Effector CD4-positive, alpha-beta T cell (primary cell): ENCODE measurements at places on chromosomes 7 and 10.

GRCh38 chr10:7480742-7481367 is 70.0 kb upstream of the SFMBT2 start:
- DNase-seq, result no peak

DNA sequence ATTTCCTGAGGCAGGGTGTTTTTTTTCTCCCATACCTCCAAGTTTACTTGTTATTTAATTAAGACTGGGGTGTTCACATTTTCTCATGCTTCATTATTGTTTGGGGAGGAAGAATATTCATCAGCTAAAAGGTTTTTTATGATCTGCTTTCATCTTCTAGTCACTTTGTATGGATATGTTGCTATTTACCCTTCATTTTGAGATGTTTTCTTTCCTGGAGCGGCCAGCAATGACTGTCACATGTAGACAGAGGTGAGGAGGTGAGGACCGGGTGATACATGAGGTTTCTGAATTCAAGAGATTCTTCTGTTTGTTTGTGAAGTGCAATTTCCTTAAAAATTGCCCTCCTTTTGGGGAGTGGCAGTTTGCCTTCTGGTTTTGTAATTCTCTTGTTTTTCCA is 261.8 kb upstream of the BMPER start:
- no peak for DNase-seq

DNA sequence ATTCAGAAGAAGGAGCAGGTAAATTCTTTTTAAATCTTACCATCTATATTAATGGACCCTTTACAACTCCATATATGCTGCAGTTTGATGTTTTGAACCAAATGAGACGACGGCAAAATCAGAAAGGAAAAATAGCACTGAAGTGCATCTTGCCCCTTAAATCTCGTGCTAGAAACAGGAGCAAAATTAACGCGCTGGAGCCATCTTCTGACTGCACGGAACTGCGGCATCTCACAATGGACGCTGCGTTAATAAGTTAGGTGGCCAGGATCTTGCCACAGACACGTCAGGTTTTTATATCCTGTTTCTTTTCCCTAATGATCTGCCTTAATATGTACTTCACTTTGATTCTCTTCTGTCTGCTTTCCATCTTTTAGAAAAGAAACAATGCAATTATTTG is 354.5 kb downstream of the TFEC start:
- no peak for DNase-seq

GRCh38 chr10:46992803-46993561 is 81.8 kb downstream of the PTPN20 start:
- DNase-seq, result no peak

DNA sequence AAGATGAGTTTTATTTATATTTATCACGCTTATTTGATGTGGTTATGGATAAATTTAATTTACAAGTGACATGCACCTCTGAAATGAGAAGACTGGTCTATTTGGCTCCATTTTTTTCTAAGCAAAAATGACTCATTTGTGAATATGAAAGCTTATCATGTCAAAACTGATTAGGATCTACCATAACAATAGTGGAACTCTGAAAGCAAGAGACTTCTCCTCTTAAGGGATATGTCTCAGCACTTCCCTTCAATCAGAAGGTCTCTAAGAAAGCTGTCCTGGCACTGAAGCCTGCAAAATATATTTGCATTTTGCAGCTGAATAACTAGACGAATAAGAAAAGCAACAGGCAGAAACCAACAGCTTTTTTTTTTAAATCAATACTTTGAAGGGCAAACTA is 12.7 kb downstream of the FAS start:
- no peak for DNase-seq

GRCh38 chr7:4713183-4713784 is 31.2 kb downstream of the FOXK1 start:
- no peak for DNase-seq

DNA sequence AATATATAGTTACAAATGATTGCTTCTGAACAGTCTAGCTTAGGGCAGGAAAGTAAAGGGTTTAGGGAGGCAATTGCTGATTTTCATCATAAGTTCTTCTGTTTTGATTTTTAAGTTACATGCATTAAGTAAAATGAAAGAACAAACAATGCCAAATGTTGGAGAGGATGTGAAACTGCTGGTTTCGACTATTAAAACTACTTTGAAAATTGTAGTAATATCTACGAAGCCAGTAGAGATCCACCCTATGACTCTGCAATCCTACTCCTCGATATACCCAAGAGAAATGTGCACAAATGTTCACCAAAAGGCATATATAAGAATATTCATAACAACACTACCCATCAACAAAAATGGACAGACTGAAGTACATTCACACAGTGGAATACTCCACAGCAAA is 24.3 kb downstream of the PDZD8 start:
- DNase-seq, result no peak

DNA sequence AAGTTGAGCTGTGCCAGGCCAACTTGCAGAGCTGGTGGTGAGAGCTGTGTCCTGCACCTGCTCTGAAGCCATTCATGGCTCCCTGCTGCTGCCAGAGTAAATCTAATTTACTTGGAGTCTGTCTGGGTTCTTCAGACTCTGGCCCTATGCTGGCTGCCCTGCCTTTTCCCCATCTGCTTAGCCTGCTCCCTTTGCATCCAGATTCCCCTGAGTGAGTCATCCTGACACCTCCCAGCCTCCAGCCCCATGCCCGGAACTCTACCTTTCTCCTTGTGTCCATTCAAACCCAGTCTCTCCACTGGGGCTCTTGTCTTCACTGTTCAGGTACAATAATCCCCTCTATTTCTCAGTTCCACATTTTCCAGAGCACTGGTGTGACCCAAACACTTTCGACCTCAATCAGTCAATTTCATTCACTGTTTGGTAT is 434.4 kb upstream of the ZMIZ1 start:
- DNase-seq, result no peak

DNA sequence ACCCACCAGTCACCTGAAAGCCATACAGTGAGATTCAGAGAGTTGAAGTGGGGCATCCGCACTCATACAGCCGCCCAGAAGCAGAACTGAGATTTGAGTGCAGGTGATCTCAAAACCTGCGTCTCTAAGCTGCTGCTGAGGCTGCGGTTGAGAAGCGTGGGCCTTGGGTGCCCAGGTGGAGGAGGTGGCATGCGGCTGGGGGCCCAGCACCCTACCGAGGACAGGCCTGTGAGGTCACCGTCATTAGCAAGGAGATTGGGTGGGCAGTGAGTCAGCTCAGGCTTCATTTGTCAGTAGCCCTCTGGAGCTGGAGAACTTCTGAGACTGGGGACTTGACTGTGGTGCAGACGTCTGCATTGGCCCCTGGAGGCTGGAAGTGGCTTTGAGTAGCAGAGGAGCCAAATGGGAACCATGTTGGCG is 29.8 kb downstream of the ZMIZ1 start:
- no peak for DNase-seq

- no peak for DNase-seq
Measured at GRCh38 chr7:80623503-80624252, 14.8 kb upstream of the CD36 start.

DNA sequence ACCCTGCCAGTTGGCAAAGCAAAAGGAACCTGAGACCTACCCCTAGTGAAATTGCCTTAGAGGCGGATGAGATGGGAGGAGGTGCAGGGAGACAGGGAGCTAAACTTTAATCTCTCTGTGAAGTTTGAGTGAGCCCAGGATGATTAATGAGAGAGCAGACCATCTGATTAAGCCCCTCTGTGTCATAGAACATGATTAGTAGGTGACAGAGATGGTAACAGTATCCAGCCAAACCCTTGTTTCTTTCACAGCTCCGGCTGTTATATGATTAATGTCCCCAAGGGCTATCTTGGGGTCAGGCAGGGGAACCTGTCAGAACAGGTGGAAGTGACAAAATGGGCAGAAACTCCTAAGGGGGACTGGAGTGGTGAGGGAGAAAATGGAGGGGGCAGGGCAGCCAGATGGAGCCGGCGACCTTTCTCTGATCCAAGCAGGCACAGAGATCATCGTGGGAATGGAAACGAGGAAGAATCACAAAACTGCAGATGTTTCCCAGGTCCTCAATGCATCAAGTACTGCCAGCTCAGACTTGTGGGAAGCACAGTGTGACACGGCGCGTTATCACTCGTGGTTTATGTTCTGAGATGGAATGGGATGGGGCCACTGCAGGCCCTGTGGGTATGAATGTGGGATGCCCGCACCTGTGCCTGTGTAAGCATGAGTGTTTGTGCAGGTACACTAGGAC is 684.2 kb downstream of the LRMDA start:
- DNase-seq, result no peak

GRCh38 chr10:34854147-34854601 is 39.1 kb upstream of the PARD3 start:
- no peak for DNase-seq

- no peak for DNase-seq
Measured at GRCh38 chr10:10318856-10319255, 698.8 kb upstream of the CELF2 start.

GRCh38 chr7:96675548-96675947 is 34.1 kb downstream of the SEM1 start:
- no peak for DNase-seq

GRCh38 chr7:24879291-24879690 is 100.7 kb downstream of the OSBPL3 start:
- DNase-seq, result no peak

DNA sequence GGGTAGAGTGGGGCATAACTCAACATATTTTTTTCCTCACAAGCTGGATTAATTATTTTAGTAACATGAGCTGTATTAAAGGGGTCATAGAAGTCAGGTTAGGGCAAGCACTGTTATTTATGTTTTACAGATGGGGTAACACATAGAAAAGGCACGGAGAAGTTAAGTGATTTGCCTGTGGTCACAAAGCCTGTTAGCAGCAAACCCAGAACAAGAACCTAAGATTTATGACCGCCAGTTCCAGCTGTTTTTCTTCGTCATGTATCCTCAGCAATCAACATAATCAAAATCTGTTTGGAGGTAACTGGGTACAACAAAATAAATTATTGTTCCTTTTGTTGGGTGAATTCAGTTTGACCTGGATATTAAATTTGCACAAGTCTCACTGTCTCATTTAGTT is 57.2 kb upstream of the BET1 start:
- no peak for DNase-seq

DNA sequence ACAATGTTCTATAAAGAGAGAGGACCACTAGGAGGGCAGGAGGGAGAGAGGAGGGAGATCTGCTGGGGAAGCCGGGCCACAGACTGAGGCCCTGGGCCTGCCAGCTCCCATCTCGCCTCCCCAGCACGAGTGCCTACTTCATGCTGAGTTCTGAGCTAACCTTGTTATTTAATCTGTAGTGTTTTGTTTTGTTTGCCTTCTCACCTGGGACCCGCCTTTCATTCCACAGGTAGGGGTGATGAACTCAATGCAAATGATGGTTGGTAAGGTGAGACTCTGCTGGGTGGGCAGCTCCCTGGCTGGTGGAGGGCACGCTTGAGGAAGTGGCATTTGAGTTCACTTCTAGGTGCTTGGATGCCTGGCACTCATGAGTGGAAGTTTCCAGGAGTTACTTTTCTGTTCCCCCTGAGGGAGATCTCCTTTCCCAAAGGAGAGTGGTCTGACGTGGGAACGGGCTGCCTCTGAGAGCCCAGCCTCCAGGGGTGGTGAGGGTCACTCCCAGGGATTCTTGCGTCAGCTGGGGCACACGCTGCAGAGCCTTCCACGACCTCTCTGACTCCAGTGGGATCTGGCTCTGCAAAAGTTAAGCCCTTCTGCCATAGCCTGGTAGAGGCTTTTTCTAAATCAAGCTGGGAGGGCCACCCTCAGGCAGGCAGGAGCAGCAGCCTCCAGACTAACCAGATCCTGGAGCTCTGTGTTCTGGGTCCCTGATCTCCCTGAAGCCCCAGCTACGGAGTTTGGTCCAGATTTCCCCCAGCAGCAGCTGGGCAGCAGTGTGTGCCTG is 22.4 kb downstream of the UBTD1 start:
- no peak for DNase-seq

DNA sequence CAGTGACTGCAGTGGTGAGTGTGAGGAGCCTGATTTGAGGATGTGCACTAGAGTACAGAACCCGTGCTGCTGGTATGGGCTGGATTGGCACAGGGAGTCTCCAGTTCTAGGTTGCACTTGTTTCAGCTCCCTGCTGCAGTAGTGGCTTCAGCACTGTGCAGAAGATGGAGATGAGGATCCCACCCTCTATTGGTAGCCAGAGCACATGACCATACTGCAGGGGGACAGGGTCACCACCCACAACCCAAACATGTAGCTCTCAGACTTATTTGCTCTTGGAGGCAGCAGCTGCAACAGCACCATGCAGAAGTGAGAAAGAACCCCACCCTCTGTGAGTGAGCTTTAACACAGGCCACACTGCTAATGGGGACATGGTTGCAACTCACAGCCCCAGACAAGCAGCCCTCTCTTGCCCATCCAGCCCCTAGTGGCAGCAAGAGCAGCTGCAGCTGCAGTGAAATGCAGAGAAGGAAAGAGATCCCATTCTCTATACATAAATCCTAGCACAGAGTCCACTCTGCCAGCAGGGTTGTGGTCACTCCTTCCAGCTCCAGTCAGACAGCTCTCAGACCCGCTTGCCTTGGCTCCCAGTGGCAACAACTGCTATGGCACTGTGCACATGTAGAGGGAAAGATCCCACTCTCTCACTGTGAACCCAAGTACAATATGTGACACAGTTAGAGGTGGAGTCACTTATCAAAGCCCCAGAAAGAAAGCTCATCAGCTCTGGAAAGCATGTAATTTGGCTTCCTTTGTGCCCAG is 51.4 kb upstream of the SCIN start:
- DNase-seq, result no peak

DNA sequence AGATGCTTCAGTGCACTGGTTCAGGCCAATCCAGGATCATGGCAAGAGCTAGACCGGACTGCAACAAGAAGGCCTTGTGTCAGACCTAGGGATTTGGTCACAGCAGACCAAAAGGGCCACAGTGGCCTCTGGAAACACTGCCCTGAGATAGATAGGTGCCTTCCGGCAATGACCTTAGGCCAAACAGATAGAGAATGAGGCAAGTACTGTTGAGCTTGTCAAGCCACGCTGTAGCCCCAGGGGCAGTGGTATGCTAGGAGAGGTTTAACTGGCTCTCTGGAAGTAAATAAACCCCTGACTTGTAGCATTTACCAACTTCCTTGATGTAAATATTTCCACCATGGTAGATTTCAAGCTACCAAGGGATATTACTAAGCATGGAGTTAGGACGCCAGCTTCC is 197.5 kb downstream of the GRID1 start:
- no peak for DNase-seq

GRCh38 chr7:144720710-144721109 is 115.1 kb downstream of the TPK1 start:
- DNase-seq, result no peak

- no peak for DNase-seq
Measured at GRCh38 chr10:86848747-86849146, 92.3 kb downstream of the BMPR1A start.

DNA sequence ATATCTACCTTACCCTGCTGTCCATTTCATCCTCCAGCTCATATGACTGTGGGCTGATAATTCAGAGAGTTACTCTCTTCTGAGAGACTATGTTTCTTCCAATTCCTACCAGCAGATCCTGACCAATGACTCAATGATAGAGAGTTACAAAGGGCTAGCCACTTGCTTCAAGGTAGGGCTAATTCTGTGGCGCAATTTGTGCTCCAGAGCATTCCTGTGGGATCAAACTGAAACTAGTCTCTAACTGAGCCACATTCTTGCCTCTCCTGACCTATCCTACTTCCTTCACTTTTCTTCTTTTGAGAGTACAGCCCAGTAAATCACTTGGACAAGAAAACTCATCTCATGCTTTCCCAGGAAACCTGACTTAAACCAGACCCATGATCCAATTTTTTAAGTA is 17.9 kb upstream of the ASZ1 start:
- no peak for DNase-seq

GRCh38 chr10:95841661-95842498 is 65.9 kb upstream of the CC2D2B start:
- peak; percentile 50 for DNase-seq
